ENCODE measurements at places on chromosomes 4 and X. TPM values are rescaled to one million over a fixed set of nuclear protein-coding genes. Genes with fewer than 3 reads are reported as not detected.
A peak's percentile ranks its signal among the peaks of the same experiment; 100 is the strongest.

- DNase-seq: no peak
Observed at GRCh38 chr4:36638273-36638811, 356.9 kb downstream of the DTHD1 start.

- peak; percentile 38 for DNase-seq
Observed at GRCh38 chrX:132631579-132632232, 142.9 kb upstream of the MBNL3 start.

DNA sequence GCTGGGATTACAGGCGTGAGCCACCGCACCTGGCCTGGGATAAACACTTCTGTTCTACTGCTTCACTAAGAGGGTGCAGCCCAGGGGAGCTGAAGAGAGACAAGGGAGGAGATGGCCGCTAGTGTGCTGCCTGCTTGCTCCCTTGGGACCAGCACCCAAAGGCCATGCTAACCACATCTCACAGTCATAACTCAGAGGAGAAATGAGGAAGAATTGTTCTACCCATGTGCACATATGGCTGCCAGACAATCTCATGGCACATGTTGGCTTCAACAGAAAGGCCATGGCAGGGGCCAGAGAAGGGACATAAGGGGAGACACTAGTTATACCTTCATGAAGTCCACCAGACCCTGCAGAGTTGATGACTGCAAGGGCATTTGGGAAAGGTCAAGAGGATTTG is 22.4 kb downstream of the CLDN22 start:
- DNase-seq: no peak

DNA sequence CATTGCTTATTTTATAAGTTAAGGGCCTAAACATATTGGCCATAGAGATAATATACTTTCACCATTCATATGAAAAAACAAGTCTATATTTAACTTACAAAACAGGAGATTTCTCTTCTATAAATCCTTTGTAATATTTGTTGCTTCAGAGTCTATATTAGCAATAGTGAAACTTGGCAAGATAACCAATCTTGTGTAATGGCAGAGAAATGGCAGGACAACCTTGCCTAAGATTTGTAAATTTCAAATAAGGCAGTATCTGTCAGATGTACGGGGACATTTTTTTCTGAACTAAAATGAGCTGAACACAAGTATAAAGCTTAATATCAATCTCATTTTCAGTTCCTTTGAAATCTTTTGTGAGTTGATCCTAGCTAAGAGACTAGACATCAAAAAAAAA is 17.8 kb upstream of the CPEB2 start:
- peak; percentile 7 for DNase-seq

GATA1 gene
- not detected for total RNA-seq

- no peak for DNase-seq
Observed at GRCh38 chr4:38360201-38360600, 303.8 kb upstream of the KLF3 start.

DNA sequence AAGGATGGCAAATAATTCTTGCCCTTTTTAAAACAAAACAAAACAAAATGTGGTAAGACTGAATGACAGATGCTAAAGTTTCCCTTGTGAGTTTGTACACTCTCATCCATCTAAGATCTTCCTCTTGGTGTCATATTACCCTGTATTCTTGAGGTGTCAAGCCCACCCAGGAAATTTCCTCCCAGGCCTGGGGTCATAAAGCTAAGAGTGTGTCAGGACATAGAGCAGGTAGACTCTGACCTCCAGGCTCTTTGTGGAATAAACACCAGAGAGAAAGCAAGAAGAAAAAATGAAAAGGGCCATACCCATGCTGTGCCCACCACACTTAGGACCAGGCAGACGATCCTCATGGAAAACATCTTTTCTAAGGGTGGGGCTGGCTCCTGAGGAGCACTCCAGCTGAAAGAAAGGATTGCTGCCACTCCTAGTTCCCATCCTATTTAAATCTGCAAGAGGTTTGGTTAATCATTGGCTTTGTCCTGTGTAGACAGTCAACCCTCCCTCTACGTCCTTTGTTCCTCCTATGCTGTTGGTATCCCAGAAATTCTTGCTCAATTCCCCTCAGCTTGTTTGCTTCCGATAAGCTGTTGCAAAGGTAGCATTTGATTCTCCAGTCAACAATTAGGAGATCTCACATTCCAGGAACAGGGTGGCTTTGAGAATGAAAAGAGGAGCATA is at the start of gene FGA:
Gene FGA (minus strand): TSS at position 414 of the 678 bp plus-strand sequence. CDS start 55 bp downstream, at position 359.
- DNase-seq: no peak

DNA sequence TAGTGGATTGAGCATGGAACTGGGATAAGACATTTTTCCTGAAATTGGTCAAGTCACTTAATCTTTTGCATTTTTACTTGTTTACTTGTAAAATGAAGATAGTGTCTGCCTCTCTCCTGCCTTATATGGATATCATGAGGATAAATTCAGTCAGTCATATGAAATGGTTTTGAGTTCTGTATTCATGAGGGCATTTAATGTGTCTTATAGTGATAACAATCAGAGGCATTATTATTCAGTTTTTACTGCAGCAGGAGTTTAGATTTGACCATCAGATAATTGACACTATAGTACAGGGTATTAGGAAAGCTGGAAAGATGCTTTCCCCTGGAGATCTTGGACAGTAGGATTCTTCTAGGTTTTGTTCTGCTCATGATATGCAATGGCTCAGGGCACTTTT is 26.0 kb downstream of the NPNT start:
- DNase-seq: no peak

Data from bronchial epithelial cell (primary cell).